ENCODE measurements at places on chromosomes 11 and 22. TPM values are rescaled to one million over a fixed set of nuclear protein-coding genes. Genes with fewer than 3 reads are reported as not detected.

MMP10 gene
- total RNA-seq: not detected

- DNase-seq: no peak
- no peaks in the 10 kb centered on the region for H3K36me3 ChIP-seq
- no peak overlapping the region for H3K4me3 ChIP-seq
Measured at GRCh38 chr11:117748771-117749540, 48.1 kb downstream of the DSCAML1 start.

DNA sequence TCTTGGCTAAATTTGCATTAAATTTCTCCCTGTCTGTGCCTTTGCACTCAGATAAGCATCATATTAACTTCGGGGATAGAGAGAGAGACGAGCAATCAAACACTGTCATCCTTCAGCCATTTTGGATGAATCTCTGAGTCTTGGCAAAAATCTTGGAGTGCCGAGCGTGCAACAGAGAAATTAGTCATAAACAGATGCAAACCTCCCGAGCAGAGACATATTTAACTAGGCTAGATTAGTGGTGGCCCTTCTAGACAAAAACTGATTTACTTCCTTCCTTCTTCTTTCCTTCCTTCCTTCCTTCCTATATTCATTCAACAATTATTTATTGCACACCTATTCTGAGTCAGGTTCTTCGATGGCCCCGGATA lies 114.4 kb upstream of the BLID start:
- no peaks in the 10 kb centered on the region for H3K27me3 ChIP-seq
- H3K4me3 ChIP-seq: no peak overlapping the region
- no peak overlapping the region for H3K27ac ChIP-seq
- no peaks in the 10 kb centered on the region for H3K36me3 ChIP-seq
- DNase-seq: no peak

- H3K4me1 ChIP-seq: peaks cover 27% of the 10 kb centered on the region
- no peak overlapping the region for H3K27ac ChIP-seq
- no peaks in the 10 kb centered on the region for H3K27me3 ChIP-seq
- DNase-seq: no peak
Measured at GRCh38 chr11:19279451-19279850, 38.7 kb upstream of the E2F8 start.

TYR gene
- not detected for total RNA-seq

DNA sequence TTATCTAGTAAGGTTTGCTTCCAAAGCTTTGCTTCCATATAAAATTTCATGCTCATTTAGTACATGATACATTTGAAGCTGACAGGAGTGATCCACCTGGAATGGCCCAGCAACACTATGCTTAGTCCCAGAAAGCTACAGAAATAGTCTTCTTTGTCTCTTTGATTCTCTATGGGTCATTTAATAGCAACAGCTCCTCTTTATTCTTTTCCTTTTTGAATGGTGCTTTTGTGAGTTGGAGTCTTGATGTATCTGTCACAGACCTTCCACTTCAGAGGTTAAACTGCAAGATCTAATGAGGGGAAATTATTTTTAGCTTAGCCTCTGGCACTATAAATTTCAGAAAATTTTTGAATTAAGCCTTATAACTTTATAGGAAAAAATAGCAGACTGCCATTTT lies 509.5 kb downstream of the KCNA4 start:
- H3K4me3 ChIP-seq: no peak overlapping the region
- H3K36me3 ChIP-seq: no peaks in the 10 kb centered on the region
- no peak overlapping the region for H3K27ac ChIP-seq
- no peak for DNase-seq

GRCh38 chr11:107263844-107264563 lies 193.6 kb downstream of the CWF19L2 start:
- no peaks in the 10 kb centered on the region for H3K4me1 ChIP-seq
- H3K27ac ChIP-seq: no peak overlapping the region
- H3K36me3 ChIP-seq: no peaks in the 10 kb centered on the region
- H3K27me3 ChIP-seq: no peaks in the 10 kb centered on the region
- no peak overlapping the region for H3K4me3 ChIP-seq

GRCh38 chr11:35039076-35039475 lies 99.9 kb upstream of the CD44 start:
- no peak overlapping the region for H3K27ac ChIP-seq
- no peaks in the 10 kb centered on the region for H3K36me3 ChIP-seq
- H3K4me3 ChIP-seq: no peak overlapping the region
- no peaks in the 10 kb centered on the region for H3K27me3 ChIP-seq

- H3K4me1 ChIP-seq: no peaks in the 10 kb centered on the region
- no peaks in the 10 kb centered on the region for H3K27me3 ChIP-seq
- no peak for DNase-seq
- no peak overlapping the region for H3K4me3 ChIP-seq
Measured at GRCh38 chr11:36013950-36014897, 70.4 kb downstream of the LDLRAD3 start.

DNA sequence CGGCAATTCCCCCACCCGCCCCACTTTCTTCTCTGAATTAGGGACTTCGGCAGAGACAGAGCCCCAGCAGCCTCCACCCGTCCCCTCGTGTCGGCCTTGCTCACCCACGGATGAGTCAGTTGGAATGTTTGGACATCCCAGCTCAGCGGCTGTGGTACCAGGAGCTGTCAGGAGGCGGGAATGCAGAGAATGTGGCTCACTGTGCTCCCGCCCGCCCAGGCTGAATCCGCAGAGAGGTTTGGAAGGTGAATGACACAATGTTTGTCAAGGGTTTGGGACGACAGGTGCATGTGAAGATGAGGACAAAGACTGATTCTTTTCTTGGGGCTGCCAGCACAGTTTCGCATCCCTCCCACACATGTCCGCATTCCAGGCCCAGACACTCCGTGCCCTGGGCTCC lies 39.6 kb downstream of the LIF start:
- H3K27ac ChIP-seq: no peak overlapping the region
- no peaks in the 10 kb centered on the region for H3K4me1 ChIP-seq
- DNase-seq: no peak

DNA sequence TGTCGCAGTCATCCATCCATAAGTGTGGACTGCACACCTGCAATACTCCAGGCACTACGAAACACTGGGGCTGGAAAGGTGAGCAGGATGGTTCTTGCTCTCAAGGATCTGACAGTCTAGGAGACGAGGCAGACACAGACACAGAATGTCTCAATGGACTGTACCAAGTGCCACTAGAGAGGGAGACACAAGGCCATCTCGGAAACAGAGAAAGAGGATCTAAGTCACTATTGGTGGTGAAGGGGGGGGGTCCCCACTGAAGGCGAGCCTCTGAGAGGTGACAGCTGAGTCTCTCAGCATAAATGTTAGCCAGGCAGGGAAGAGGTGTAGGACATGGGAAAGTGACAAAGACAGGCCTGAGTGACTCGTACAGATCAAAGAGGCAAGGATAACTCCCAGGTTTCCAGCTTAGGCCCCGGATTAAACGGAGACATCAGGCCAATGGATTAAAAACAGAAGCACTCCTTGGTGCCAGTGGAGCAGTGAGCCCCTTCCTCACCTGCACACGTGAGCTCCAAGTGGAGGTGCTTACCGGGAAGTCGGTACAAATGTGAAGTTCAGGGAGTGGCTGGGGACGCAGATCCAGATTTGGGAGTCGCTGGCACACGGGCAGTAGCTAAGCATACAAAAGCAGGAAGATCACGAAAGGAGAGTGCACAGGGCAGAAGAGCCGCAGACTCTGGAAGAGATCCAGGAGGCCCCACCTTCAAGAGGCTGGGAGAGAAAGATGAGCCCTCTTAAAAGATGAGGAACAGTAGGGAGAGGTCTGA lies 117.2 kb downstream of the MICAL3 start:
- no peak for DNase-seq
- no peak overlapping the region for H3K4me3 ChIP-seq
- H3K36me3 ChIP-seq: no peaks in the 10 kb centered on the region
- H3K27ac ChIP-seq: no peak overlapping the region
- no peaks in the 10 kb centered on the region for H3K27me3 ChIP-seq

FOSL1 gene
- 26.9 TPM for total RNA-seq

SLN gene
- not detected for total RNA-seq

TNNI2 gene
- total RNA-seq: not detected

DNA sequence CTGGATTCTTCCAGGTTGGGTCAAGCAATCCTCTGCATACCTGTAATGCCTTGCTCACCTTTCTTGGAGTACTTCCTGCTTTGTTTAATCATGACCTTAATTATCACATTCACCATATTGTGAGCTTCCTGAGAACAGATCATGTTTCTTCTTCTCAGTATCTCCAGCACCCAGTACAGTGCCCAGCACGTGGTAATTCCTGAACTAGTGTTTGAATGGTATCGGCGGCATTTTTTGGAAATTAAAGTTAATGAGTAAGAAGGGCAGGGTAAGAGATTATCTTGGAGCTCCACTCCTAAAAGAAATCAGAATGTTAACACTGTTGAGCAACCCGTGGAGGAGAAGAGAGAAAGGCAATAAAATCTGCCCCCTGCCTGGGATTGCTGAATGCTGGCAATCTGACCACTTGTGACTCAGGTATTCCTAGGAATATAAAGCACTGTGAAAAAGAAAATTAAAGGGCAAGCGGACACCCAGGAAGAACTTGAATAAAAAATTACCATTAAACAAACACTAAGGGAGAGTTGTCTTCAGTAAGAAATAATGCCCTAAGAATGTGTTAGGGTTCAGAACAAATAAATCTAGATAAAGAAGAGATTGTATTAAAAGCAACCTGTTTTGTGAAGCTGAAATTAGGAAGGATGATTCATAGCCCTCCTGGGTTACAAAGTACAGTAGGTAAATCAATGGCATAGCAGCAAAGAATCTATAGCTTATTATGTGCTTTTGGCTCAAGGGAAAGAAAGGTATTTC lies 92.9 kb downstream of the PDHX start:
- H3K4me3 ChIP-seq: no peak overlapping the region
- DNase-seq: no peak
- peaks cover 44% of the 10 kb centered on the region for H3K4me1 ChIP-seq
- no peaks in the 10 kb centered on the region for H3K27me3 ChIP-seq
- no peaks in the 10 kb centered on the region for H3K36me3 ChIP-seq

- no peaks in the 10 kb centered on the region for H3K27me3 ChIP-seq
- H3K4me1 ChIP-seq: no peaks in the 10 kb centered on the region
- no peaks in the 10 kb centered on the region for H3K36me3 ChIP-seq
- DNase-seq: no peak
- no peak overlapping the region for H3K4me3 ChIP-seq
Measured at GRCh38 chr11:123272565-123272964, 77.5 kb upstream of the CLMP start.

DNA sequence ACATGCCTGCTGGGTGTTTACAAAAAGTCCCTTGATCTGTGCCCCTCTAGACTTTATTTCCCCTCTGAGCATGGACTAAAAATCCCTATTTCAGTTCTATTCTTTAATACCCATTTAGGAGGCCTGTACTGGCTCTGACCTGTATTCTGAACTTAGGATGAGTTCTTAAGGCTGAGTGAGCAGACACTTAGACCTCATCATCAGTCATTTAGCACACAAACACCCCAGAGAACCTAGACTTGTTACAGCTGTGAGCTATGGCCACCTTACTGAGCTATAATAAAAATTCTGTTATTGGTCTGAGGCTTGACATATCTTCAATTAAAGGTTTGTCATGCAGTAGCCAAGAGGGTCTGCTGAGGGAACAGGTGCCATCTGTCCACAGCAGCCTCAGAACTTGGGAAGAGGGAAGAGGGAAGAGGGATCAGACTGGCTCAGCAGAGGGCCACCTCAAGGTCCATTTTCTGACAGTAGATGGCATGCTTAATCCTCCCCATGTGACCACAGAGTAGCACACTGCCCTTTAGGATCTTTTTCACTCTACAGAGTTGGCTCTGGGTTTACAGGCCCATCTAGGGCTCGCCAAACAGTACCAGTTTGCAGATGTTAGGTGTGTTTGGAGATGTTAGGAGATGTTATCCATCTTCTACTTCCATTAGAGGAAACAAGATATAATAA lies 30.2 kb upstream of the RRM1 start:
- H3K4me1 ChIP-seq: peaks cover 54% of the 10 kb centered on the region
- peaks cover 21% of the 10 kb centered on the region for H3K36me3 ChIP-seq
- no peak overlapping the region for H3K27ac ChIP-seq
- no peak for DNase-seq
- no peaks in the 10 kb centered on the region for H3K27me3 ChIP-seq
- no peak overlapping the region for H3K4me3 ChIP-seq

- H3K4me1 ChIP-seq: peaks cover 7% of the 10 kb centered on the region
- no peak overlapping the region for H3K27ac ChIP-seq
- no peaks in the 10 kb centered on the region for H3K36me3 ChIP-seq
- no peaks in the 10 kb centered on the region for H3K27me3 ChIP-seq
- peak overlapping the region; percentile 48 for H3K4me3 ChIP-seq
Measured at GRCh38 chr11:65226103-65226442, 35.7 kb upstream of the POLA2 start.

ANGPTL5 gene
- total RNA-seq: not detected

- peaks cover 10% of the 10 kb centered on the region for H3K36me3 ChIP-seq
- no peaks in the 10 kb centered on the region for H3K27me3 ChIP-seq
- H3K4me3 ChIP-seq: no peak overlapping the region
- DNase-seq: no peak
- H3K27ac ChIP-seq: no peak overlapping the region
Measured at GRCh38 chr11:123051634-123052033, 10.3 kb downstream of the HSPA8 start.

- no peak overlapping the region for H3K4me3 ChIP-seq
- H3K27ac ChIP-seq: no peak overlapping the region
- DNase-seq: no peak
- no peaks in the 10 kb centered on the region for H3K4me1 ChIP-seq
Measured at GRCh38 chr11:27830206-27830605, 130.0 kb upstream of the BDNF start.

OR5D14 gene
- total RNA-seq: not detected

DNA sequence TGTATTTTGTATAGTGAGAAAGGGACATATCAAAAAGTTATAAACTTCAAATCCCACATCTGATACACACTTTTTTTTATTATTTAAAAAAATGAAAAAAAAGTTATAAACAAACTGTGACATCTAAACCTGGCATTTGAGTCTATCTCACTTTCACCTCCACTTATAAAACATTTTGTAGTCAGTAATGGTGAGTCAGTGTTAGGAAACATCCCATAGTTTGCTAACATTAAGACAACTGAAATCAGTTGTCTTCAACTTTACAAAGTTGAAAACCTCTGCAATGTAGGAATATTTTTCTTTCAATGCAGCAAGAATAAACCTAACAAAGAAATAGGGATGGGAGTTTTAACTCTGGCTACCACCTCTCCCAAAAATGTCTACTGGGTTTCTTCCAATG lies 47.7 kb downstream of the SLC35F2 start:
- DNase-seq: no peak
- H3K27me3 ChIP-seq: no peaks in the 10 kb centered on the region
- H3K27ac ChIP-seq: no peak overlapping the region
- H3K4me3 ChIP-seq: no peak overlapping the region

GRCh38 chr11:33344611-33345010 lies 87.4 kb downstream of the HIPK3 start:
- no peaks in the 10 kb centered on the region for H3K27me3 ChIP-seq
- no peak overlapping the region for H3K27ac ChIP-seq
- peaks cover 27% of the 10 kb centered on the region for H3K36me3 ChIP-seq
- H3K4me1 ChIP-seq: no peaks in the 10 kb centered on the region
- no peak for DNase-seq
- no peak overlapping the region for H3K4me3 ChIP-seq

H19 gene
- total RNA-seq: not detected

RHOD gene
- 1.9 TPM for total RNA-seq

GRCh38 chr22:18954990-18955571 lies 19.0 kb upstream of the PRODH start:
- H3K4me3 ChIP-seq: no peak overlapping the region
- H3K4me1 ChIP-seq: no peaks in the 10 kb centered on the region
- DNase-seq: peak; percentile 36
- no peaks in the 10 kb centered on the region for H3K36me3 ChIP-seq

GRCh38 chr22:38879108-38879729 lies 7.2 kb upstream of the CBX6 start:
- no peaks in the 10 kb centered on the region for H3K27me3 ChIP-seq
- no peak overlapping the region for H3K27ac ChIP-seq
- H3K4me1 ChIP-seq: peaks cover 26% of the 10 kb centered on the region
- no peaks in the 10 kb centered on the region for H3K36me3 ChIP-seq
- DNase-seq: no peak
